ENCODE measurements at places on chromosomes 5 and 9. TPM values are rescaled to one million over a fixed set of nuclear protein-coding genes. Genes with fewer than 3 reads are reported as not detected.

Gene GPR151
- not detected for total RNA-seq

Gene TRPM3
- not detected for total RNA-seq

Gene ADAMTS16
- total RNA-seq = not detected

Gene FAM81B
- not detected for total RNA-seq

Gene SLC4A9
- total RNA-seq = 0.56 TPM

Gene SLC36A3
- total RNA-seq = not detected

Gene GABRG2
- not detected for total RNA-seq

Gene SPOCK1
- total RNA-seq = not detected

Gene MSX2
- 0.28 TPM for total RNA-seq

Gene MAMDC2
- not detected for total RNA-seq

GRCh38 chr5:927172-928015, 34.7 kb downstream of the TRIP13 start:
- H3K4me1 ChIP-seq = peaks cover 39% of the 10 kb centered on the region
- no peaks in the 10 kb centered on the region for H3K36me3 ChIP-seq
- peaks cover 53% of the 10 kb centered on the region for H3K27me3 ChIP-seq
- H3K27ac ChIP-seq = peak overlapping the region; percentile 12

DNA sequence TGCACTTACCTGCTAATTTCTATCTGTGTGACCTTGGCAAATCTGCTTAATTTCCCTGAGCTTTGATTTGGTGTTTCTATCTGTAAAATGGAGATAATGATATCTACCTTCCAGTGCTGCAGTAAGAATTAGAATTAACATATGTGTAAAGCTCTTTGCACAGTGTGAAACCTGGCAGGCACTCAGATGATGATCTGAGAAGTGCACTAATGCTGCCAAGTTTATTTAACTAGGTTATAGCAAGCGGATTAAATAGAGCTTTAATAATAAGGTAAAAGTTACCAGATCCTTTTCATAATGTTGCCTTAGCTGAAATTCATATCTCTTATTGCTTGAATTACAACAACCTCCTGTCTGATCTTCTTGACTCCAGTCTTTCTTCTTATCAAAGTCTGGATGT, 315.3 kb upstream of the CD180 start:
- no peak overlapping the region for H3K4me3 ChIP-seq
- H3K27me3 ChIP-seq = no peaks in the 10 kb centered on the region
- no peak overlapping the region for H3K27ac ChIP-seq
- peaks cover 45% of the 10 kb centered on the region for H3K4me1 ChIP-seq

- no peak overlapping the region for H3K27ac ChIP-seq
- H3K36me3 ChIP-seq = no peaks in the 10 kb centered on the region
- DNase-seq = no peak
- H3K4me3 ChIP-seq = no peak overlapping the region
- H3K4me1 ChIP-seq = no peaks in the 10 kb centered on the region
Observed at GRCh38 chr9:83342731-83343130, 195.5 kb downstream of the FRMD3 start.

GRCh38 chr5:150653145-150653761, 7.8 kb upstream of the MYOZ3 start:
- H3K27ac ChIP-seq = no peak overlapping the region
- no peak for DNase-seq
- no peaks in the 10 kb centered on the region for H3K4me1 ChIP-seq
- H3K4me3 ChIP-seq = no peak overlapping the region
- no peaks in the 10 kb centered on the region for H3K36me3 ChIP-seq

DNA sequence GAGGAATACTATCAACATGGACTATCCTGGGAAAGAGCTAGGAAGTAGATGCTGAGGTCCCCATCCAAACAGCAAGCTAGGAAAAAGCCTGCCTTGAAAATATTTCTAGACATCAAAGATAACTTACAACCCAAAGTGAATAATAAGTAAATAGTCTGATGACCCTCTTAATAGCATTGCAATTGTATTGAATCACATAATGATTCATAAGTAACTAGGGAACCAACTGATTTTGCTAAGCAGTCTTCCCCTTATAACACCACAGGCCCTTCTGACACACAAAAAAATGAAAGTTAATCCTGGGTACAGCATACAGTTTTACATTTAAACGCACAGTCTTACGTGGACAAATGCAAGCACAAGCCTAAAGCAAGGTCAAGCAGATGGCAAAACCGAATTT, 199.3 kb downstream of the RFK start:
- H3K36me3 ChIP-seq = peaks cover 1% of the 10 kb centered on the region
- H3K27me3 ChIP-seq = no peaks in the 10 kb centered on the region
- H3K4me1 ChIP-seq = no peaks in the 10 kb centered on the region
- no peak for DNase-seq
- no peak overlapping the region for H3K27ac ChIP-seq
- H3K4me3 ChIP-seq = no peak overlapping the region

- no peak overlapping the region for H3K27ac ChIP-seq
- peaks cover 5% of the 10 kb centered on the region for H3K27me3 ChIP-seq
- no peak overlapping the region for H3K4me3 ChIP-seq
- no peak for DNase-seq
Observed at GRCh38 chr5:18811661-18812060, 1176.3 kb downstream of the CDH18 start.

GRCh38 chr5:29796013-29796412, 1397.5 kb upstream of the CDH6 start:
- peaks cover under 1% of the 10 kb centered on the region for H3K36me3 ChIP-seq
- H3K27ac ChIP-seq = no peak overlapping the region
- no peak for DNase-seq
- no peaks in the 10 kb centered on the region for H3K27me3 ChIP-seq

DNA sequence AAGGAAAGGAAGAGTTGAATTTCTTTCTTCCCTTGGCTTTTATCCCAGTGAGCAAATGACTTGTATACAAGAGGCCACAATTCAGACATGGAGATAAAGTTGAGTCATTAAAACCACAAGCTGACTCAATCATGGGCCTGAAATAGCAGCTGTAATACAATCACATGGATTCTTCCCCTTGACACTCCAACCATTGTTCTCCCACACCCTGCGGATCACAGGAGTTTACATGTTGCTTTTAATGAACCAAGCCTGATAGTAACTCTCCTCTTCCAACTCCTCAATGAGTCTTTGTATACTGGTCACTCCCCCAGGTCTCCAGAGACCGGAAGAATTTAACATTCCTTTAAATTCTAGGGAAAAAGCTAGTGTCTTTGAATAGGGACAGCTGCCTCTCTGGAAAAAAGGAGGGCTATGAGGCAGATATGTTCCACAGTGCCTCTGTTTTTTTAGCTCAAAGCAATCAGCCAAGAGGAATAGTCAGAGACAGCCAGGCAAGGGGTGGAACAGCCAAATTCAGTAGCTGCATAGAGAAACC, 32.4 kb downstream of the PCDHGC5 start:
- peaks cover 7% of the 10 kb centered on the region for H3K36me3 ChIP-seq
- no peak for DNase-seq
- peaks cover 41% of the 10 kb centered on the region for H3K4me1 ChIP-seq
- H3K27ac ChIP-seq = peak overlapping the region; percentile 33
- no peak overlapping the region for H3K4me3 ChIP-seq
- no peaks in the 10 kb centered on the region for H3K27me3 ChIP-seq

DNA sequence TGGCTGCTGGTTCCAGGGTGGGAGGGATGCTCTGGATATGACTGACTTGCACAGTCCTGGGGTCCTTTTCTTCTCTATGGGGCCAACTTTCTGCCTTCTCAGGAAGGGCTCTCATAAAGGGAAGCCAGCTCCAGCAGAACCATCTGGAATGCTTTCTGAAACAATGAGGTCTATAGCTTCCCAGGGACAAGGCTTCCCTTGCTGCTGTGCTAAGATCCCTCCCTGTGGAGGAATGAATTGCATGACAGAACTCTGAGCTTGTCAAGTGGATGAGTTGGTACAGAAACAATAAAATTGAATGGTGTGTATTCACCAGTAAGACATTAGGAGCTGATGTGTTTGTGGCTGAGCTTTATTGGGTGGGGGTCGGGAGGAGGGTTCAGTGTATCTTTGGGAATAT, 19.8 kb downstream of the CKMT2 start:
- H3K27me3 ChIP-seq = no peaks in the 10 kb centered on the region
- H3K36me3 ChIP-seq = peaks cover 6% of the 10 kb centered on the region
- no peak for DNase-seq
- no peak overlapping the region for H3K27ac ChIP-seq
- H3K4me3 ChIP-seq = no peak overlapping the region

DNA sequence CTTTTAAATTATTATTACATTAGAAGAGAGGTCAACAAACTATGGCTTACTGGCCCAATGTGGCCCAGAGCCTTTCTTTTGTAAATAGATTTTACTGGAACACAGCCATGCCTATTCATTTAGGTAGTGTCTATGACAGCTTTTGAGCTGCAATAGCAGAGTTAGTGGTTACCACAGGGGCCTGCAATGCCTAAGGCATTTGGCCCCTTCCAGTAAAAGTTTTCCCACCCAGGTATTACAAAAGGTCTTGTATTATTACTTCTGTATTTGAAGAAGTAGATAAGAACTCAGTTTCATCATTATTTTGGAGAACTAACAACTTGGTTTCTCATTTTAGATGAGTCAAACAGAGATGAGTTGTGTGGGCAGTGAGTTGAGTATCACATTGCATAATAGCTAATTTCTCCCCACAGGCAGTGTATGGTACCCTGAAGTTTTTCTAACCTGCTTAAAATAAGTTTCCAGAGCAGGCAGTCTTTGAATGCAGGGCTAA, 9.5 kb downstream of the MTRR start:
- H3K27ac ChIP-seq = peak overlapping the region; percentile 92
- peak overlapping the region; percentile 64 for H3K4me3 ChIP-seq
- H3K27me3 ChIP-seq = no peaks in the 10 kb centered on the region
- DNase-seq = peak; percentile 24
- peaks cover 60% of the 10 kb centered on the region for H3K4me1 ChIP-seq

- no peaks in the 10 kb centered on the region for H3K4me1 ChIP-seq
- peak overlapping the region; percentile 74 for H3K27ac ChIP-seq
- no peaks in the 10 kb centered on the region for H3K36me3 ChIP-seq
- H3K27me3 ChIP-seq = no peaks in the 10 kb centered on the region
Observed at GRCh38 chr9:36328798-36329411, 70.7 kb upstream of the GNE start.

- H3K36me3 ChIP-seq = no peaks in the 10 kb centered on the region
- no peak for DNase-seq
- H3K4me1 ChIP-seq = no peaks in the 10 kb centered on the region
- H3K4me3 ChIP-seq = no peak overlapping the region
- H3K27ac ChIP-seq = no peak overlapping the region
Observed at GRCh38 chr9:20084125-20084524, 295.3 kb upstream of the SLC24A2 start.

- H3K4me3 ChIP-seq = no peak overlapping the region
- no peak overlapping the region for H3K27ac ChIP-seq
- H3K4me1 ChIP-seq = no peaks in the 10 kb centered on the region
- H3K36me3 ChIP-seq = peaks cover 2% of the 10 kb centered on the region
- H3K27me3 ChIP-seq = no peaks in the 10 kb centered on the region
Observed at GRCh38 chr9:136062657-136063439, 32.2 kb downstream of the NACC2 start.

GRCh38 chr9:133107961-133108793, 12.9 kb downstream of the RALGDS start:
- H3K4me3 ChIP-seq = no peak overlapping the region
- H3K36me3 ChIP-seq = peaks cover 4% of the 10 kb centered on the region
- no peak for DNase-seq
- no peaks in the 10 kb centered on the region for H3K27me3 ChIP-seq
- no peak overlapping the region for H3K27ac ChIP-seq

GRCh38 chr9:81394881-81395675, 294.3 kb downstream of the TLE1 start:
- H3K27ac ChIP-seq = no peak overlapping the region
- H3K36me3 ChIP-seq = peaks cover 4% of the 10 kb centered on the region
- DNase-seq = no peak
- H3K27me3 ChIP-seq = no peaks in the 10 kb centered on the region
- no peaks in the 10 kb centered on the region for H3K4me1 ChIP-seq
- no peak overlapping the region for H3K4me3 ChIP-seq

All from activated T-cell treated with anti-CD3 and anti-CD28 coated beads, Interleukin-2, amount 50 U/mL, for 72 hours (primary cell).